ENCODE measurements at places on chromosomes 5 and 9.
A peak's percentile ranks its signal among the peaks of the same experiment; 100 is the strongest.

- no peak for DNase-seq
These were observed 19.7 kb upstream of the GDA start for GRCh38 chr9:72129271-72130156.

- DNase-seq: no peak
These were observed 94.3 kb downstream of the ZNF354C start for GRCh38 chr5:179154346-179154990.

DNA sequence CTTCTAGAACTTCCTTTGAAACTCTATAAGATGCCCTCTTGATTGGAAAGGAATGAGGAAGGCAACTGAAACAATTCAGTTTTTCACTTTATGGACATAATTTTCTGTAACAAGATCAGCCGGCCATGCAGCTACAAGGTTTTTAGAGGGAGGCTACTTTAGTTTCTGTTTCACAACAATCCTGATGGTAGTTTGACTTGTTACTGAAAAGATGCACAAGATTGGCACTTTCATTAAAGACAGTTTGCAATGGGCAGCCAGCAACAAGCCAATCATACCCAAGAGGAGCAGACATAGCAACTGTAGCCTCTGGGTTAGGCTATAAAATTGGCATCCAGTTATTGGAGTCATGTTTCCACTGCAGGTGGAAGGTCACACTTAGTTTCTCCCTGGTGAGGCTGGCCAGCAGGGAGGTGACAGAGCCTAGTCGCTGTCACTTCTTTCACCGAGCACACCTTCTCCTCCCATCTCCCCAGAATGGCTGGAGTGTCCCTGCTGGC is 74.3 kb upstream of the TGFBR1 start:
- no peak for DNase-seq

DNA sequence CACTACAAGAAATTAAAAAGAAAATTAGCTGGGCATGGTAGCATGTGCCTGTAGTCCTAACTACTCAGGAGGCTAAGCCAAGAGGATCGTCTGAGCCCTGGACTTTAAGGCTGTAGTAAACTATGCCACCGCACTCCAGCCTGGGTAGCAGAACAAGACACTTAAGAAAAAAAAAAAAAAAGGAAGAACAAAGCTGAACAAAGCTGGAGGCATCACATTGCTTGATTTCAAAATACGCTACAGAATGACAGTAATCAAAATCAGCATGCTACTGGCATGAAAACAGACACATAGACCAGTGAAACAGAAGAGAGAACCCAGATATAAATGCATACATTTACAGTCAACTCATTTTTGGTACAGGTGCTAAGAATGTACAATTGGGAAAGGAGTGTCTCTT is 14.5 kb upstream of the OTULIN start:
- no peak for DNase-seq

- no peak for DNase-seq
These were observed 272.4 kb downstream of the SLF1 start for GRCh38 chr5:94890907-94891306.

GRCh38 chr5:79297661-79298060 is 61.7 kb downstream of the JMY start:
- peak; percentile 51 for DNase-seq

GRCh38 chr9:129064499-129064908 is 16.4 kb upstream of the DOLPP1 start:
- DNase-seq: no peak

DNA sequence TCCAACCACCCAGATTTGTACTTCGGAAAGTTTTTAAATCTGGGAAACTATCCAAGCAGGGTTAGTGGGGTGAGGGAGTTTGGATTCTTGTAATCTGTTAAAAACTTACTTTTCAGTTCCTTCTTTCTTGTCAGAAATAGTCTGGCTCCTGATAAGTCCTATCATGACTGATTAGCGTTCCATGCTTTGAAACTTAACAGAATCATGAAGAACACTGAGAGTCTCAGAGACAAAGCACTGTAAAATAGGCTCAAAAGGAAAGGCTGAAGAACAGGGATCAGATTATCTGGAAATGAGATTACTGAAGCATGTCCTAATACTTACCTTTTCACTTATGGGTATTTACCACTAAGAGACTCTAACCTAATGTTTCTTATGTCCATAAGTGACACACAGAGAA is 242.5 kb downstream of the ARRDC3 start:
- no peak for DNase-seq

- DNase-seq: no peak
These were observed 176.4 kb downstream of the FGF18 start for GRCh38 chr5:171595801-171596231.

- DNase-seq: no peak
These were observed 27.7 kb downstream of the CDH9 start for GRCh38 chr5:27010646-27011045.

- DNase-seq: no peak
These were observed 28.4 kb upstream of the DPYSL3 start for GRCh38 chr5:147538236-147538635.

GRCh38 chr9:127211983-127212382 is 52.6 kb upstream of the GARNL3 start:
- DNase-seq: no peak

DNA sequence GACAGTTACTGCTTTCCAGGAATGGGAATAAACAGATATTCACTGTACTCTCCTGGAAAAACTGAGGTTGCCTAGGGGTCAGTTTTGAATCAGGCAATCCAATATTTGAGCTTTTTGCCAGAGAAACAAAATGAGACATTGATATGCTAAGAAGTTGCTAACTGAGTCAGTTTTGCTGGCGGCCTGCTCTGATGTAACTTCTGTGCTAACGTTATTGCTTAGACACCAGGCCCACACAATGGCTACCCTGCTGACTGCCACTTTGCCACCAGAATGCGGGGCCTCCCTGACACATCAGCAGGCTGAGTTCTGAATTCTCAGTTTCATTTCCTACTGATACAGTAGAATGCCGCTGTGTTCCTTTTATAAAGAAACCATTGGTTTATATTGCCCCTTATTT is 18.2 kb upstream of the ZNF618 start:
- DNase-seq: no peak

DNA sequence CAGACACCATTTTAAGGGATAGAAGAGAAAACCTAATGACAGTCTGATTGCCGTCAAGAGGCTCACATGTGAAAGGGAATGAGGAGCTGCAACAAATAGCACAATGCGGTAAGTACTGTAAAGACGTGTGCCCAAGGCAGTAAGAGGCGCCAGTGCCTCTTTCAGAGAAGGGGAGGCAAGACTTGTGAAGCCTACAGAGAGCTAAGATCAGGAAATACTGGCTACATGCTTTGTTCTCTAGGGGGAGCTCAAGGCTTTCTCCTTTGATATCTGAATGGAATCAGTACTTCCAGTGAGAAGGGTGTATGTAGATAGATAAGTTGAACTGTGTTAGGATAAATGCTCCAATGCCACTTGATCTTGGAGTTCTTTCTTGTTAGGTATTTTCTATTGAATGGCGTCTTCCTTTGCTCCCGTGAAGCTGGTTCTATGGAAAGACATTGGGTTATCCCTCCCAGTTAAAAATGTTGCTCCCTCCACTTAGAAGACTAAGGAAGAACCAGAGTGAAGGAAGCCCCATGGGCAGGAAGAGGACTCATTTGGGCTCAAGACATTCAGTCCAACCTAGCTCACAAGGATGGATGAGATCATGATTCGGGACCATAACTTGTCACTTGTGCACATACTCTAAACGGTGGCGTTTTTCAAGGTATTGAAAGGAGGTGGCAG is 23.5 kb upstream of the ALDOB start:
- peak; percentile 69 for DNase-seq

GRCh38 chr5:95382801-95383200 is 8.4 kb upstream of the FAM81B start:
- peak; percentile 63 for DNase-seq

DNA sequence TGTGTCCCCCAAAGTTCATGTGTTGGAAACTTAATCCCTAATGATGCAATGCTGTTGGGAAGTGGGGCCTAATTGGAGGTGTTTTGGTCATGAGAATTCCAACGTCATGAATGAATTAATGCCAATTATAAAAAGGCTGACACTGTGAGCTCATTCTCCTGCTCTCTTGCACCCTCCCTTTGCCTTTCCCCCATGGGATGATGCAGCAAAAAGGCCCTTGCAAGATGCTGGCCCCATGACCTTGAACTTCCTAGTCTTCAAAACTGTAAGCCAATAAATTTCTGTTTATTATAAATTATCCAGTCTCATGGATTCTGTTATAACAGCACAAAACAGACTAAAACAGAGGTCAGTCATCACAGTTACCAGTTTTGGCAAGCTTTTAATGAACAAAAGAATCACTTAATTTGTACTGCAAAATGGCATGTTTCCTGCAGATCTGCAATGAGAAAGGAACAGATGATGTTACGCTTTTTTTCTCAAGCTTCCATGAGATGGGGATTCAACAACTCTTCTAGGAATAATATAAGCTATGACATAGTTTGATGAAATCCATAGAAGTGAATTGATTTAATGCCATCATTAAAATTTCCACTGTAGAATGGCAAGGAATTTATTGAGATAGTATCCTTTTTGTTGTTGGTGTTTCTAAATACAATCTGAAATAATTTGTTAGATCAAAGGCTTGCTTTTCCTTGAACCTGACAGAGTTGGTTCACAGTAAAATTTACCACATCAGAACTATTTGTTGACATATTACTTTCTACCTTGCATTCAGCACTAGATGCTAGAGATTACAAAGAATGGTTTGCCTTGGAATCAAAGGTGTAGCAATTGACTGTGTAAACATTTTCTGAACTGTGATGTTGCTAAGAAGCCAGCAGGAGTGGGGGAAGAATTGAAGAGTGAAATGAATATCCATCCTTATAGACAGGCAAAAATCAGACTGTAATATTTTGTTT is 29.3 kb upstream of the RFK start:
- no peak for DNase-seq

GRCh38 chr5:172626031-172626581 is 15.0 kb upstream of the NEURL1B start:
- no peak for DNase-seq

GRCh38 chr5:131400585-131400984 is 136.7 kb downstream of the CDC42SE2 start:
- no peak for DNase-seq

GRCh38 chr9:136538599-136539426 is 7.0 kb downstream of the NOTCH1 start:
- DNase-seq: no peak

DNA sequence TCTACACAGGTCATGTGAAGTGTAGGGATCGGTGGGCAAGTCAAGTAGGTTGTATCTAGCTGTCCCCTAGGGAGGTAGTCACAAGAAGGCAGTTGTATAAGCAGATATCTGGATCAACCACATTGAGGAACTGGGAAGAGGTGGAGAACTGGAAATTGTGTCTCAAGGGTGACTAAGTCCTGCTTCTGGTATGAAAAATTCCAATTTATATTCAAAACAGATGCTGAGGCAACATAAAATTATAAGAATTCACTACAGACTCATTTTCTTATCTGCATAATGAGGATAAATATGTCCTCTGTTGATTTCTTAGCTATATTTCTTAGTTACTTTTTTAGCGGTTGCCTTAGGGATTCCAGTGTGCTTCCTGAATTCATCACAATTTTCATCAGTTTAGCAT is 46.8 kb downstream of the GALNT12 start:
- DNase-seq: no peak

DNA sequence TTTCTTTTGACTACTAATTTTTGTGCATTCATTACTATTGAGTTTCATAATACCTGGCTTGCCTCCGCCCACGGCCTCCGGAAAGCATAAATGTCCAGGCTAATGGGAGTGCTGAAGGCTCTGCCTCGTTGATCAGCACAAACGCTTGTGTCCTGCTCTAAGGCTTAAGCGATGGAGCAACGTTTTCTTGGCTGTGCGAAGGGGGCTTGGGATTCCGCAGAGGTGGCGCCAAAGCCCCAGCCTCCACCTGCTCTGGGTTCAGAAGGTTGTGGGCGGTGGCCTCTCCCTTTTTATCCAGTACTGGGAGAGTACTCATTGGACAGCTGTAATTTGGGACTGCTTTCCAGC is 19.7 kb downstream of the ANXA2R start:
- DNase-seq: peak; percentile 81

DNA sequence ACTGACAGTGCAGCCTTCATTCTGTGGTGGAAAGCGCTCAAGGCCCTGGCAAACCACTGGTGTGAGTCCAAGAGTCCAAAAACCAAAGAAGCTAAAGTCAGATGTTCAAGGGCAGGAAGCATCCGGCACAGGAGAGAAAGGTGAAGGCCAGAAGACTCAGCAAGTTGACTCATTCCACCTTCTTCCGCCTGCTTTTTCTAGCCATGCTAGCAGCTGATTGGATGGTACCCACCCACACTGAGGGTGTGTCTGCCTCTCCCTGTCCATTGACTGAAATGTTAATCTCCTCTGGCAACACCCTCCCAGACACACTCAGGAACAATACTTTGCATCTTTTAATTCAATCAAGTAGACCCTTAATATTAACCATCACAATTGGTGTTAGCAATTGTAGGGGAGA is 296.1 kb downstream of the NDUFS4 start:
- DNase-seq: no peak

GRCh38 chr5:113692466-113692865 is 179.0 kb downstream of the YTHDC2 start:
- DNase-seq: no peak

GRCh38 chr9:95043826-95044225 is 273.7 kb downstream of the FANCC start:
- DNase-seq: no peak

GRCh38 chr9:129069862-129070641 is 10.9 kb upstream of the DOLPP1 start:
- no peak for DNase-seq

DNA sequence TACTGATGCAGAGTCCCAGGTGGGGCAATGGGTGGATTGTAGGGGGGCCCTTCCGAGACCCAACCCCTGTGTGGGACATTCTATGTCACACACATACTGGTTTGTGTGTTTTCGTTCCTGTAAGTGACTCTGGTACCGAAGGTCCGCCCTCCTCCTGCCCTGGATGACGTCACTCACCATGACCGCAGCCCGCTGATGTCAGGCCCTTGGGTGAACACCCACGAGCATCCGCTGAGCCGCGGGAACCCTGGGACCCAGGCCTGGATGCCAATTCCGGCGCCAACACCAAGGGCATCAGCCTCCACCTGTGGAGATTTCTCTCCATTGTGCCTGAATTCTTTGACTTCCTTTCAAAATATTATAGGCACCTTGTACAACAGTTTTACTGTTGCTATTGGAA is 184.3 kb downstream of the MTRR start:
- DNase-seq: no peak

GRCh38 chr5:157888814-157889532 is 30.0 kb upstream of the CLINT1 start:
- peak; percentile 44 for DNase-seq

DNA sequence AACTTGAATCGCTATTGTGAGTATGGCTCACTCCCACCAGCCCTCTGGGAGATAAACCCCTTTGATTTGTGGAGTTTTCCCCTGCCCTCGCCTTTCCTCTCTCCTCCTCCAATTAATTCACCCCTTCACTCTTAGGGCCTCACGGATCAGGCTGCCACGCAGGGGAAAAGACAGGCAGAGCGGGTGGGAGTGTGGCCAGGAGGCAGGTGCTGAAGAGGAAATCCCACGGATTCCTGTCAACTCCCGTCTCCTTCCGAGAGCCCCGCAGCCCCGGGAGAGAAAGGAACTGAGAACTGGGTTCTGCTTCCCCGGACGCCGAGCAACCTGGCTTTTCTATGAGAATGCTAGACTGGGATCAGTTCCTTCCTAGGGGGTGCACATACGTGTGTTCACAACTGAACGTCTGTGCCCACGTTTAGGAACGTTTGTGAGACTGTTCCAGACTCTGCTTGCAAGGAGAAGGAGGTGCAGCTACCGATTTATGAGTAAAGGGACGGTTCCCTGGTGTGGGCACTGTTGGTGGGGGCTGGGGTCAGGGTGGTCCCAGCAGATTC is 314.5 kb upstream of the TLE4 start:
- no peak for DNase-seq

Data from NCI-H2029 treated with DMSO at 0.1 percent for 48 hours (cell line).